Stimulated activated CD8-positive, alpha-beta memory T cell treated with anti-CD3 and anti-CD28 coated beads, Interleukin-12 subunit alpha, Interleukin-12 subunit beta, amount 100 ng/mL, for 4 hours (primary cell): ENCODE measurements at places on chromosomes 7 and 10.

GRCh38 chr10:5945561-5946418, 31.6 kb downstream of the IL15RA start:
- no peak for DNase-seq

DNA sequence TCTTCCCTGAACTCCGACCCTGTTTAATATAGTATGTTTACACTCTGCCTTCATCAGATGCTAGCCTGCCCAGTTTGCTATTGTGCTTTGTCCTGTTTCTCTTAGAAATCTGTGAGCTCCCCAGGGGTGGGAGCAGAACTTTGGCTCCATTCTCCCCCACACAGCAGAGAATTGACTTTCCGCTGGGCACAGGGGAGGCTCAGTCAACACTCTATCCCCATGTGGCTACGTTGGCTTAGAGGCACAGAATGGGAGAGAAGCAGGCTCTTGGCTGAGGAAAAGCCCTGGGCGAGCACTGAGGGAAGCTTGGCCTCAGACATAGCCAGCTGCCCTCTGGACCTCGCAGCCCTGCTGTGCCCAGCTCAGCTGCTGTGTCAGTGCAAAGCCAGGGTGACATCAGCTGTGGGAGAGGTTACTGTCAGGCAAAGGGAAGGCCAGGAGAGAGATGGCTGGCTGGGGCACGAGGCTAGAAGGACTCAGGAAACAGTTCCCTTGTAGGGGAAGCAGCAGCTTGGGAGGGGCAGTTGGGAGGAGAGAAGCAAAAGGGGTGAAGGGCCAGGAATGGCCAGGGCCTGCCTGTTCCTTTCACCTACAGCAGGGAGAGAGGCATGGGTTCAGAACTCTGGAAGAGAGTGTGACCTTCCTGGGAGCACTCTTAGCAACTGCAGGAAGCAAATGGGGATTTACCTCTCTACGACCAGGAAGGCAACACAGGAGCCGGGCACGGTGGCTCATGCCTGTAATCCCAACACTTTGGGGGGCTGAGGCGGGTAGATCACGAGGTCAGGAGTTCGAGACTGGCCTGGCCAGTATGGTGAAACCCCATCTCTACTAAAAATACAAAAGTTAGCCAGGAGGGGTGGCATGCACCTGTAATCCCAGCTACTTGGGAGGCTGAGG, 5.8 kb upstream of the SCD start:
- DNase-seq: no peak

DNA sequence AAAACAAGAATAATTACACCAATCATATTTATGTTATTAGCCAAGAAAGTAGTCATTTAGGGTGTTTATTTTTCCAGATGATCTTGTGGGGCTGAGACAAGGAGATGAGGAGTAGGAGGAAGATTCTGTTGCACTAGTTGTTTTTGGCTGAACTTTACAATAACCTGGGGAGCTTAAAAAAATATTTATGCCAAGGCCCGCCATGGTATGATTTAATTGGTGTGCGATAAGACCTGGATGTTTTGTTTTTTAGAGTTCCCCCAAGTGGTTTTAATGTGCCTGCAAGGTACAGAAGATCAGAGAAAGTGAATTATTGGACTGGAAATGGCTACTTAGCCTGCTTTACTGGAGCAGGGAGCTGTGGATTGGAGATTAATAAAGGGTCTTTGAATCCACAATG, 7.1 kb upstream of the ZNF282 start:
- no peak for DNase-seq

DNA sequence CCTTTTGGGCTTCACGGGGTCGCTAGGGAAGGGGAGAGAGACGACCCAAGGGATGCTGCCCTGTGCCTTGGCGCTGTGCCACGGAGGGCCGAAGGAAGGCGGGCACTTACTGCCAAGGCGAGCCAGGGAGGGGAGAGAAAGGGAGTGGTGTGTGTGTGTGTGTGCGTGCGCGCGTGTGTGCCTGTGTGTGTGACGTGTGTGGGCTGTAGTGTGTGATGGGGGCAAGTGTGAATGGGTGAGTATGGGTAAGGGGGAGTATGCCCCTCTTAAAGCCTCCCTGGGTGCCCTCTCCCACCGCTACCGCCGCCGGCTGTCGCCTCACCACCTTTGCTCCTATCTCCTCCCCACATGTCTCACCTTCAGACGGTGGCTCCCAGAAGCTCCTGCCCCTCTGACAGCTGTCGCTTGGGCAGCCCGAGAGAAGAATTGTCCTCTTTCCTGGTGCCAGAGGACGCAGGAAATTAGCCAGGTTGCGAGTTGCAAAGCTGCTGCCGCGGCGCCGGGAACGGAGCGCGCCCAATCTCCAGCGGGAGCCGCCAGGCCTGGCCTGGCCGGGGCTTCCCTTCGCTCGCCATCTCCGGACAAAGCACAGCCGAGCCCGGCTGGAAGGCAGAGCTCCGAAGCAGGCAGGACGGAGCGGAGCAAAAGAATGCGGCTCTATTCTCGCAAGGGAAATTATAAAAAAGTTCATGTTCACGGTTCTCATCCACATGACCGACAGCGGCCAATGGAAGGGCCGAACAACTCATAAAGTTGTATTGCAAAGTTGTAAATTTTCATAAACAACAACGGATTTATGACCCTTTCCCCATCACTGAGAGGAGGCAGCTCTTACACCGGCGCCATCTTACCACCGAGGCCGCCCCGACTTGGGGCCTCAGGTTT, at the start of gene HOXA3:
Gene HOXA3, minus strand, starts transcription at position 653 of the 885 bp plus-strand sequence. CDS start 41,943 bp downstream, outside the sequence.
- no peak for DNase-seq

- DNase-seq: no peak
Measured at GRCh38 chr10:52940921-52941320, 168.3 kb upstream of the MBL2 start.
